CD8-positive, alpha-beta T cell (primary cell): ENCODE measurements at places on chromosomes 1 and 21.

- no peak for DNase-seq
These were observed 20.5 kb downstream of the HSPG2 start for GRCh38 chr1:21916447-21917238.

- DNase-seq = no peak
These were observed 42.8 kb upstream of the SIM2 start for GRCh38 chr21:36656138-36656537.

- DNase-seq = peak; percentile 34
These were observed 54.1 kb downstream of the TOMM20 start for GRCh38 chr1:235074523-235075047.

DNA sequence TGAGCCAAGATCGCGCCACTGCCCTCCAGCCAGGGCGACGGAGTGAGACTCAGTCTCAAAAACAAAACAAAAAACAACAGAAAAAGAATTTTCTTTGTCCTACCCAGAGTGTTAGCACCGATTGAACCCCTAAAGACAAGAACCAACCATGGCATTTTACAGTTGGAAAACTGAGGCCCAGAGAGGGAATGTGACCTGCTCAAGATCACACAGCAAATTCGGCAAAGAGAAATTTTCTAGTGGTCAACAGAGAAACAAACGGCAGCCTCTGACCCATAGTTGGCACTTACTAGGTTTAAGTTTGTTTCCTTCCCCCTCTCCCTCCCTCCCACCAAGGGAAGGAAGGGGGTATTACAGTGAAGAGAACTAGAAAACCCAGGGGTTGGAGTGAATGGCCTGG lies 20.5 kb upstream of the ACTL8 start:
- no peak for DNase-seq

GRCh38 chr1:32272557-32273390 lies 19.1 kb upstream of the HDAC1 start:
- peak; percentile 27 for DNase-seq

- no peak for DNase-seq
These were observed 29.2 kb downstream of the FYB2 start for GRCh38 chr1:56790036-56790435.

- DNase-seq = no peak
These were observed 42.1 kb downstream of the DMRTB1 start for GRCh38 chr1:53501065-53502005.

DNA sequence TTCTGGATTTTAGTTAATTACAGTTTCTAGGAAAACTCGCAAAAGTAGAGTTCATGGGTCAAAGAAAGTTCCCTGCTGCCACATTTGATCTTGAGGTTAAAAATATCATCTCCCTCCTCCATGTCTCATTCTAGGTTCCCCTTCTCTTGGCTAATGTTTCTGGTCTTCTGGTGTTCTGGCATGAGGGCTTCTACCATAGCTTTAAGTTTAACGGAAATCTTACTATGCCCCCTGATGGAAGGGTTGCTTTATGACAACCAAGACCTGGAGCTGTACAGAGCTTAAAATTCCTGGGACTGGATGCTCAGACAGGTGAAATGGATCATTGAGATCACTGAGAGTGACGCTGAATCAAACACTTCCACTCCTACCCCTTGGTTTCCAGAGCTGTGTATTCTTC lies 1881.7 kb downstream of the MRPL39 start:
- no peak for DNase-seq

- no peak for DNase-seq
These were observed 86.8 kb upstream of the BCAR3 start for GRCh38 chr1:93768380-93768863.

- no peak for DNase-seq
These were observed 76.8 kb upstream of the COX20 start for GRCh38 chr1:244758708-244759107.

DNA sequence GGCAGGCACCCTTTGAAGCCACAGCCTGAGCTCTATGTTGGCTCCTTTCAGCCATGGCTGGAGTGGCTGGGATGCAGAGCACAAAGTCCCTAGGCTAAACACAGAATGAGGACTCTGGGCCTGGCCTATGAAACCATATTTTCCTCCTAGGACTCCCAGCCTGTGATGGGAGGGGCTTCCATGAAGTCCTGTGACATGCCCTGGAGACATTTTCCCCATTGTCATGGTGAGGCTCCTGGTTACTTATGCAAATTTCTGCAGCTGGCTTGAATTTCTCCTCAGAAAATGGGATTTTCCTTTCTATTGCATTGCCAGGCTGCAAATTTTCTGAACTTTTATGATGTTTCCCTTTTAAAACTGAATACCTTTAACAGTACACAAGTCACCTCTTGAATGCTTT lies 61.3 kb downstream of the VCAM1 start:
- no peak for DNase-seq

- no peak for DNase-seq
These were observed 187.7 kb upstream of the ADAMTS5 start for GRCh38 chr21:27154451-27155129.

DNA sequence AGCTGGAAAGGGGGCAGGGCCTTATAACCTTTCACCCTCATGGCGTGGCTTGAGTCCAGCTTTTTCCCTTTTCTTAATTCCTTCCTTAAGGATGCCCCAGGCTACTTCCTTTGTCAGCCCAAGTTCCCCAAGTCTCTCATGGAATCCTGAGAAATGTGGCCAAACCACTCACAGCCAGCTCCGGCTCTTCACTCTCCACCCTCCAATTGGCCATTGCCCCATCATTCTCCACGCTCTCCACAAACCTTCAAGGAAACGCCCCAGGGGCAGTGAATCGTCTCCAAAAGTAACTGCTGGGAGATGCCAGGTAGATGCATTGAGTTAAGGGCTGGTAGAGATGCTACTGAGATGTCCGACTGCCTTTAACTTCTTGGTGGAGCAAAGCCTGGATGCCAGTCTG lies 113.5 kb upstream of the CD34 start:
- no peak for DNase-seq

GRCh38 chr1:183773482-183774274 lies 31.2 kb upstream of the RGL1 start:
- DNase-seq = no peak

- no peak for DNase-seq
These were observed 3.1 kb downstream of the BCAR3 start for GRCh38 chr1:93678491-93678890.

- DNase-seq = no peak
These were observed 16.2 kb downstream of the EDN2 start for GRCh38 chr1:41468122-41468762.

- DNase-seq = no peak
These were observed 243.4 kb downstream of the ADGRL2 start for GRCh38 chr1:82044111-82044510.

DNA sequence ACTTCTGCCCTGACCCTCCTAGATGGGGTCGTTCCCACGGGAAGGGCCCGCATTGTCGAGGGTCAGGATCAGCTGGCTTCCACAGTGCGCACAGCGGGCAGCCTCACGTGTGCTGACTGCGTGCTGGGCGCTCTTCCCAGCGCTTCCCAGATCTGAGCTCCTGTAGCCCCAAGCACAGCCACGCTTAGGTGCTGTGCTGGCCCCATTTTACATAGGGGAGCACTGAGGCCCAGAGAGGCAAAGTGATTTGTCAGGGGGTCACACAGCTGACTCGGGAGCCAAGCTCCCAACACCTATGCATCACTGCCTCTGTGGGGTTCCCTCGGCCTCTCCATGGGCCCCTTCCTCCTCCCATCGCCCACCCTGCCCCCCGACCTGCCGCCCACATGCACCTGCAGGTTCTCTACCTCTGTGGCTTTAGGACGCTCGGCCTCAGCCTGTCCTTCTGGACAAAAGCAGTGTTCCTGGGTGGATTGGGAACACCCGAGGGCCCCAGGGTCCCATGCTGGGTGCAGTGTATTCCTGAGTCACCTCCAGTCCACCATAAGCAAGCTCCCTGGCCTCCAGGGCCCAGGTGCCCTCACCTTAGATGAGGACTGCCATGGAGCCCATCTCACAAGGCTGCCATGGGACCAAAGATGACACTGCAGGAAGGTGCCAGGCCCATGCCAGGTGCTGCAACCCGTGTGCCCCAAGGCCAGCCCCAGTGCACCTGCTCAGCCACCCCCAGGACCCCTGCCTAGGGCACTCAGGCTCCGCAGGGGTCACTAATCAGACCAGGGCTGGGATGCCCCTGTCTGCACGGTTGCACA lies 23.3 kb downstream of the TFF3 start:
- DNase-seq = no peak

DNA sequence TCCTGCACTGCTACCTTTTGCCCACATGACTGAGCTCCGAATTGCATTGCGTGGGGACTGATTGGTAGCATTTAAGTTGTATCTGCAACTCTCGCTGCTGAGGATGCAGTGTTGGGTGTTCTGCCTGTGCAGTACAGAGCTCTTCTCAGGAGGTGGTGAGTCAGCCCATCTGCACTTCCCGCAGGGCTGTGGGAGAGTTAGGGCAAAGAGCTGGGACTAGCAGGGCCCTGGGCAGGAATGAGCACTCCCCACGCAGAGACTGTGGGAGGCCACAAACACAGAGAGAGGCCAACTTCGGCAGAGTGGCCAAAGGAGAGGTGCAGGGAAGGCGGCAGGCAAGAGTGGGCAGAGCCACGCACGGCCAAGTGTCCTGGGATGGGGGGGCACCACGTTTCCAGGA lies 244.7 kb downstream of the SIPA1L2 start:
- DNase-seq = no peak

DNA sequence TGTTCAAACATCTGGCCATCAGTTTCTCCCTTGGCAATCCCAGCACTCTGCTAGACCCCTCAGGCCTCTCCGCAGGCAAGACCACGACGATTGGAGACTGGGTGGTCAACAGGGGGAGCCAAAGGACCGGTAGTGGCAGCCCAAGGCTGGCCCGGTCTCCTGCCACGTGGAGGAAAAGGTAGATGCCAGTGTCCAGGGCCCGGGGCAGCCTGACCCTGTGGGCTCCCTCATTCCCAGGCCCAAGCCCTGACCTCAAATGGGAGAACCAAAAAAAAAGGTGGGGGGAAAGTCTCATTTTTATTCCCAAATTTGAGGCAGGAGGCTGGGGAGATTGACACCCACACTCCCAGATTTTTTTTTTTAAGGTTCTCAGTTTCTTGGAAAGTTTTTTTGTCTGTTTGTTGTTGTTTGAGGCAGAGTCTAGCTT lies 24.8 kb downstream of the S100A6 start:
- DNase-seq = peak; percentile 75

DNA sequence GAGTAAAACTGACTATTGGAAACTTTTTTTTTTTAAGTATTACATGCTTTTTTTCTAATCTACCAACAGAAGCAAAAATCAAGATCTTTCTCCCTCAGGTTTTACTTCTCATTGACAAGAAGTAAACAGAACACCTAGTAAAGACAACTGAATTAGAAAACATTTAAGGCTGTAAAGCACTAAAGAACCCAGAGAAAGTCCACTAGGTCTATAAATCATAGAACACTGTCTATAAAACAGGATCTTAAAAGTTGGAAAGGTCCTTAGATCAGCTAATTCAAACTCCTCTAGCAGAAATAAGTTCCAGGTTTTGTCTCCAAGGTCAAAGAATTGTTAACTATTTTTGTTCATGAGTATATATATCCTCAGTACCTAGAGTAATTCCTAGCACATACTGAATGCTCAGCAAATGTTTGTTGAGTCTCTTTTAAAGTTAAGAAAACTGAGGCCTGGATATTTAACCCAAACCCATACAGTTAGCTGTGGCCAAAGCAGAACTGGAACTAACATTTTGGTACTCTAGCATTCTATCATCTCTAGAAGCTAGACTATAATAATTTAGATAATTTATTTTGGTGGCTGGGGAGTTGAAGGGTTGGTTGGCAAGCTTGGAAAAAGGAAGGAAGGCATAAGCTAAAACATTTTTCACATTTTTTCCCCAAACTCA lies 3.0 kb downstream of the EPS15 start:
- no peak for DNase-seq

DNA sequence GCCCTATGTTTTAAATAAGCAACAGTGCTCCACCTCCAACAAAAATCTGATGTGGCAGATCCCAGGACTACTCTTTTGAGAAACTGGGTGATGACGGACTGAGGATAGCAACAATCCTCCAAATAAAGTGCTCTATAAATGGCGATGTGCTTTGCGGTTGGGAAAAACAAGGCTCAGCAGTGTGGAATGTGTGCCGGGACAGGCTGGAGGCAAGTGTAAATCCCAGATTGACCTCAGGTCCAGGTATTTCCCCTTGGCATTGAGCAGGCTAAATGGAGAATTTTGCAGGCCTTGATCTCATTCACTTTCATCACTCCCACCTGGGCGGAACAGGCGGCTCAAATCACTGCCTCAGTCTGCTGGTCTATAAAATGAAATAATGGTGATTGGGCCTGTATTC lies 35.1 kb downstream of the LRRC42 start:
- no peak for DNase-seq

DNA sequence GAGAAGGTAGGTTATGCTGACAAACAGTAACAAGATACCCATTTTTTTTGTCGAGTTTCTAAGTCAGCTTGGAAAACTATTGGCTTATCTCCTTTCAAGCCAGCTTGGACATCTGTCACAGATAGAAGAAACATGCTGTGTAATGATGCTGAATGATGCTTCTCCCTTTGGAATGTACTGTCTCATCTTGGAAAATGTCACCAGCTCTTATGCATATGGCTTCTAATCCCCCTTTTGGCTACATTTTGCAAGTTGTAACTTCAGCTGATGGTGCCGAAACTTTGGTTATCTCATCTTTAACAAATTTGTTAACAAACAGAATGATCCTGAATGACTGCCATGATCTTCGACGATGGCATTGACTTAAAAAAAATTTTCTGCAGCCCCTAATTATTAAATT lies 68.8 kb upstream of the ST6GALNAC3 start:
- DNase-seq = no peak

- DNase-seq = no peak
These were observed 31.0 kb downstream of the TRIT1 start for GRCh38 chr1:39852214-39852791.

- no peak for DNase-seq
These were observed 37.5 kb upstream of the LRRC53 start for GRCh38 chr1:74549932-74550331.

DNA sequence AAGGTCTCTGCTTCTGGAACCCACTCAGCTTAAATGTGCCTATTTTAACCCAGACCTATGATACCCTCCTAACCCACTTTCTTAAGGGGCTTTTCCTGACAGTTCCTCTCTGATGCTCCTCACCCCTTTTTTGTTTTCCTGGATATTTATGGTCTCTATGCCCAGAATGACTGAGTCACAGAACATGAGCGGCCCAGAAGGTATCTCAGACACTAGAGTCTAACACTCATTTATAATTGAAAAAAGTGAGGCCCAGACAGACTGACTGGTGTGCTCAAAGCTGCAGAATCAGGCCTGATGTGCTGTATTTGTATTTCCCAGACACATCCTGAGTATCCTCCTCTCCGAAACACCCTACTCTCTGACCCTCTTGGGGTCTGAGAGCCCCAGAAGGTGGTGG lies 44.0 kb downstream of the LRRC71 start:
- DNase-seq = no peak

- DNase-seq = no peak
These were observed 6.7 kb downstream of the C1orf115 start for GRCh38 chr1:220696863-220697231.

DNA sequence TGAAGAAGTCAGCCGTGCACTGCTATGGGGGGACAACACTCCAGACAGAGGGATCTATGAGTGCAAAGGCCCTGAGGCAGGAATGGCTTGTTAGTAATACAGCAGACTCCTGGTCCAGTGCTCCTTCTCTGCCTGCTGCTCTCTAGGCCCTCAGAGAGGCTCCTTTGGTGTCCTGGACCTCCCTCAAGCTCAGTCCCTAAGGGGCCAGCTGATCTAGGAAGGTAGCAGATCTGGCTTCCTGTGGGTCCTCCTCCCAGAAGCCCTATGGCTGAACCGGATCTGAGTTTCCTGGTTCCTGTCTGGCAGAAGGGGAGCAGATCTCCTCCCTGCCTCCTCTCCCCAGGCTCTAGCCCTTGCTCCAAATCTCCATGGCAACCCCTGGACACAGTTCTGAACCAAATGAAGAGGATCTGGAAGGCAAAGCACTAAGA lies at the start of gene LDLRAD2:
Gene LDLRAD2, plus strand, starts transcription at position 391 of the 431 bp plus-strand sequence. CDS start 187 bp downstream, outside the sequence.
- DNase-seq = no peak

GRCh38 chr1:166839600-166840308 lies 479 bp downstream of the POGK start:
- peak; percentile 38 for DNase-seq
